ENCODE measurements at places on chromosomes 11 and 22. TPM values are rescaled to one million over a fixed set of nuclear protein-coding genes. Genes with fewer than 3 reads are reported as not detected.

CARD18 gene
- total RNA-seq: not detected

GRCh38 chr11:62671236-62671607 lies 251 bp upstream of the UQCC3 start:
- no peaks in the 10 kb centered on the region for H3K27me3 ChIP-seq
- H3K4me3 ChIP-seq: peak overlapping the region; percentile 100
- H3K36me3 ChIP-seq: peaks cover 10% of the 10 kb centered on the region
- peaks cover 53% of the 10 kb centered on the region for H3K4me1 ChIP-seq
- peak overlapping the region; percentile 97 for H3K27ac ChIP-seq

DNA sequence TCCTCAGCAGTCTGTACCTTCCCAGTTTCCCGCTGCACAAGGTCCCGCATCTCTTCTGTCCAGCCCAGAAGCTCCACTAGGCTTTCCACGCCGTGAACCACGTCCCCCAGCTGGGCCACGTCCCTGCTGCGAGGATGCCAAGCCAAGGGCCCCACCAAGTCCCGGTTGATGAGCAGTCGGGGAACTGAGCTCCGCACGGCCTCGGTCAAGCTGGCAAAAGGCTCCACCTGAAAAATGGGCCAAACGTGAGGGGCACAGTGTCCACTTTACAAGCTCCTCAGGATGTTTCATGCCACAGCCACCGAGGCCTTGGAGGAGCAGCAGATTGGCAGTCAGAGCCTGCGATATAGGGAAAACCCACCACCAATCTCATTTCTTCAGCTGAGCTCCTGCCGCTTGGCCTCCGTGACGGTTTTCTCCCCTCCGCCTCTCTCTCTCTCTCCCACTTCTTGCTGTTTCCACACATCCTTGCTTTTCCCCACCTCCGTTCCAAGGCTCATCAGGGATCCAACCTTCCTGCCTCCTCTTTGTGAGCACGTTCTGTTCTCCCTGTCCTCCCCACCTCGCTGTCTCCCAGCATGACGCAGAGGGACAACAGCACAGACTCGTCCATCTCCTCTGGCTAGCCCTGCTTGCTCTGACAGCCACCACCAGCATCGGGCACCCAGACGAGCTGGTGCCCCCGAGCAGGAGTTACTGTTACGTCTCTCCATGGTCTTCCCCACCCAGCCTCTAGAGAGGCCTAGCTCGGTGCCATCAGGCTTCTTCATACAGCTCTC lies 11.5 kb downstream of the RIC8A start:
- H3K4me1 ChIP-seq: no peaks in the 10 kb centered on the region
- no peak overlapping the region for H3K4me3 ChIP-seq
- no peaks in the 10 kb centered on the region for H3K27me3 ChIP-seq
- H3K36me3 ChIP-seq: no peaks in the 10 kb centered on the region

DNA sequence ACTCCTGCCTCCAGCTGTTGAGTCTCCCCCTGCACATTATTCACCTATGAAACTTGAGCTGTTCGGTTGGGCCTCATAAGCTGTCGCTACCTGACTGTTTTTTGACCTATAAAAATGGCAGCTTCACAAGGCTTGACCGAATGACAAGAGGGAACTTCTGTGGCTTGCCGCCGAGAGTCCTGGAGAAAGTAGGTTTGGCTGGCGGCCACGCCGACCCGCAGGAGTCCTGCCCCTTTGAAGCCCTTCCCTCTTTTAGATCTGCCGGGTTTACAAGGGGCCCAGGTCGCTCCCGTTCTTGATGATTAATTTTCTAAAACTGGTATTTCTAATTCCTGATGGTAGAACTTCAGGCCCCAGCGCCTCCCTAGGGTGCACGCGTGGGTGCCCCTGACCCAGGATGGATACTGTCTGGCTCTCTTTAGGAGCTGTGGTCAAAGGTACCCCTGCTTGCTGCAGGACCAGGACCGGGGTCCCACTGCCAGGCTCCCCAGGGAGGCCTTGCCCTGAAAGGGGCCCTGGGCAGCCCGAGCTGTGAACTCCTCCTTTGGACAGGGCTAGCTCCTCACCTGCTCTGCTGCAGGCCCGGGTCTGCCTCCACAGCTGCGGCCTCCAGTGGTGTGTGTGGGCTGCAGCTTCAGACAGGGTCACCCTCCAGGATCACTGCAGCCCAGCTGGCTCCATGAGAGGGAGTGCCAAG lies 171.8 kb downstream of the CTTN start:
- H3K4me3 ChIP-seq: no peak overlapping the region
- H3K4me1 ChIP-seq: peaks cover 37% of the 10 kb centered on the region

- no peak overlapping the region for H3K27ac ChIP-seq
- H3K4me3 ChIP-seq: no peak overlapping the region
- no peaks in the 10 kb centered on the region for H3K27me3 ChIP-seq
- no peak for DNase-seq
Measured at GRCh38 chr11:11476499-11476898, 123.4 kb upstream of the CSNK2A3 start.

GRCh38 chr11:57491371-57492061 lies 24.0 kb downstream of the SLC43A1 start:
- H3K4me1 ChIP-seq: no peaks in the 10 kb centered on the region
- H3K27me3 ChIP-seq: no peaks in the 10 kb centered on the region
- H3K36me3 ChIP-seq: no peaks in the 10 kb centered on the region
- no peak overlapping the region for H3K27ac ChIP-seq
- no peak overlapping the region for H3K4me3 ChIP-seq
